ENCODE measurements at places on chromosomes 12 and 14.

GRCh38 chr12:122197612-122197966 lies 5.9 kb upstream of the B3GNT4 start:
- no peak for DNase-seq

DNA sequence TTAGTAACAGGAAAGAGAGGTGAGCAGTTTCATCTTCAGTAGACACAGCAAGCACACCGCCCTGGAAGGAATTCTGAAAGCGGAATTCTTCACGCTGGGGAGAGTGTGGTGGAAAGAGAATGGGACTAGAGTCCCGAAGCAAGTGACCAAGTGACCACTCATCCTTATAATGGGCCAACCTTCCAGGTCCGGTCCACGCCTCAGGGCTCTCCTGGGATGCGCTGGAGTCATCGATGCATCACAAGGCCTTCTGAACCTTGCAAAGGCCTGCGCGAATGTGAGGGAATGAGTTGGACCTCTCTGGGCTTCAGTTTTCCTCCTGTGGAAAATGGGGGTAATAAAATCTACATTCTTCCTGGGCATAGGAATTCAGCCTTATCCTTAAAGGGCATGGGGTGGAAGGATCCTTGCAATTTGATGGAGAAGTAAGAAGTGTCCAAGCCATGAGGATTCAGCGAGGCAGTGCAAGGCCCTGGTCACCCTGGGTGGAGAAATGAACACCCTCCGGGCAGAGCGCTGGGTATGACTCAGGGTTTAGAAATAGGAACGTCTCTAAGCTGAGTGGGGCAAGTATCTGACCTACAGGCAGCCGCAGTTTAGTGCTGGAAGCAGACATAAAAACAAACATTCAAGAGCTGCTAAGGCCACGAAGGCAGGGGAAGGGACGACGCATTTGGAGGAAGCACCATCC lies 97.7 kb downstream of the SETD3 start:
- no peak for DNase-seq

GRCh38 chr12:92136965-92137721 lies 8.5 kb downstream of the BTG1 start:
- peak; percentile 50 for DNase-seq

DNA sequence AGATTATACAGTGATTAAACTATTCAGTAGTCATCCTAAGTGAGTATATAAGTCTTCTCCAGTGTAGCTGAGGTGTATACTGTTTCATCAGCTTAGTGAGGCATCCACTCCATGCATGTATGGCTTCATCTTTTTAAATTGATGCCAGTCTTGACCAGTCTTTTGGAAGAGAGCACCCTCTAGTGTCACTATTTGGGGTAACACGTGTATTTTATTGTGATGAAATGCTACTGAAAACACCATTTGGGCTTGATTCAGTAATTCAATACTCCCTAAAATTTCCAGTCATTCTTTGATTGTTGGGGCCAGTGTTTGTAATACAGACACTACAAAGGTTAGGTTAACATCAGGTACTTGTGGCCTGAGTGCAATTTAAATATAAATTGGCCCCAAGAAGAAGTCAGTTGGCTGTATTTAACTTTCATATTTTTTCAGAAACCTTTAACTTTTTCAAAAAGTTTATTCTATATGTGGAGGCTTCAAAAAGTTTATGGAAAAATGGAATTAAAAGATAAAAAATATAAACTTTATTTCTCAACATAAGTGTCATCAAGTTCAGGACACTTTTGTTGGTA lies 35.3 kb downstream of the MIPOL1 start:
- no peak for DNase-seq

- no peak for DNase-seq
Measured at GRCh38 chr12:26029736-26030022, 71.2 kb downstream of the RASSF8 start.

DNA sequence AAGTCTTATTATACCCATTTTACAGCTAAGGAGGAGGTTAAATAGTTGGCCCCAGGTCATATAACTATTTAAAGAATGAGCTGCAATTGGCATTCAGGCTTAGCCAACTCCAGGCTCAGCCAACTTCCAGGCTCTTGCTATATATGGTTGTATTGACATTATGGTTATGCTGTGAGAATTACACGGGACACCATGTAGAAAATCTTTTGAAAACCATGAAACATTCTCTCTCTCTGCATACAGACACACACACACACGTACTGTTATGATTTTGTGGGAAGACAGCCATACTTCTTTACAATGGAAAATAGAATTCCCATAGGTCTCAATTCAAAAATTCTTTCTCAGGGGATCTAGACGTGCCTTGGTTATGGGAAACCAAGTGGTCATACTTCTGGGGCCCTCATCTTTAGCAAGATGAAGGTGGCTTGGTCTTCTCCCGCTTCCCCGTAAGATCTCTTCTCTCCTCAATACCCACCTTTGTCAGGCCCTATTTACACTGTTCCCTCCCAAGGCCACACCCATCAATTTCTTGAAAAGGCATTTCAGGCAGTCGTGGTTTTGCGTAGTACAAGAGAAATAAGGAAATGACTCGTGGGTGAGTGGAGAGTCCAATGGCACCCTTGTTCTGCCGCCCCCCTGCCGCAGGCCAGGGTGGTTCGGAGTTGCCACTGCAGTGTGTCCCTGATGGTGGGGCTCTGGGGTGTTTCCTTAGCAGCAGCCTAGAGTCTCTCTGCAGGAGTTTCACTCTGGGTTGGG lies 10.0 kb upstream of the GPRC5A start:
- DNase-seq: no peak

GRCh38 chr12:115916910-115917668 lies 360.4 kb downstream of the MED13L start:
- DNase-seq: peak; percentile 61

DNA sequence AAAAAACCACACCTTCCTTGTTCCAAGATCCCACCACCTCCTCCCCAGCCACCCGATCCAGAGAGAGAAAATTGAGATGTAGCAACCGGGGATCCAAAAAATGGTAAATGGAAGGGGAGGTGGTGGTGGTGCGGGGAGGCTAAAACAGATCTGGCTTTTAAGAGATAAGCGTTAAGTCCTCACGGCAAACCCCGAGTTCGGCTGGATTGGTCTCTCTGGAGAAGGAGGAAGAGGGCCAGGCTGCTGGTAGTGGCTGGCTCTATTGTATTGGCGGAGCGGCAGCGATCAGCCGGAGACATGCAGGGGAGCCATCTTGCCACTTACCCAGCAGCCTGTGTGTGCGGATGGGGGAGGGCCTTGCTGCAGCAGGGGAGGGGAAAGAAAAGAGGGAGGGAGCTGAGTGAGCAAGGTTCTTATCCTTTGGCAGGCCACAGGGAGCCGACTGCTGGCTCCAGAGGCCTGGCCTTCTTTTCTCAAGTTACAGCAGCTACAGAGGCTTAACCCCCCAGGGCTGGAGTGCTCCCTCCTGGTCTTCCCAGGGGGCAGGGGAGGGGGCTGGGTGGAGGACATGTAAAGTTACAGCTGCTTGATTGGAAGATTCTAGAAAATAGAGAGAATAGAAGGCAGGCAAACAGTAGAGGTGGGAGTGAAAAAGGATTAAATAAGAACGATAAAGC lies 14.1 kb upstream of the CDH24 start:
- peak; percentile 73 for DNase-seq

DNA sequence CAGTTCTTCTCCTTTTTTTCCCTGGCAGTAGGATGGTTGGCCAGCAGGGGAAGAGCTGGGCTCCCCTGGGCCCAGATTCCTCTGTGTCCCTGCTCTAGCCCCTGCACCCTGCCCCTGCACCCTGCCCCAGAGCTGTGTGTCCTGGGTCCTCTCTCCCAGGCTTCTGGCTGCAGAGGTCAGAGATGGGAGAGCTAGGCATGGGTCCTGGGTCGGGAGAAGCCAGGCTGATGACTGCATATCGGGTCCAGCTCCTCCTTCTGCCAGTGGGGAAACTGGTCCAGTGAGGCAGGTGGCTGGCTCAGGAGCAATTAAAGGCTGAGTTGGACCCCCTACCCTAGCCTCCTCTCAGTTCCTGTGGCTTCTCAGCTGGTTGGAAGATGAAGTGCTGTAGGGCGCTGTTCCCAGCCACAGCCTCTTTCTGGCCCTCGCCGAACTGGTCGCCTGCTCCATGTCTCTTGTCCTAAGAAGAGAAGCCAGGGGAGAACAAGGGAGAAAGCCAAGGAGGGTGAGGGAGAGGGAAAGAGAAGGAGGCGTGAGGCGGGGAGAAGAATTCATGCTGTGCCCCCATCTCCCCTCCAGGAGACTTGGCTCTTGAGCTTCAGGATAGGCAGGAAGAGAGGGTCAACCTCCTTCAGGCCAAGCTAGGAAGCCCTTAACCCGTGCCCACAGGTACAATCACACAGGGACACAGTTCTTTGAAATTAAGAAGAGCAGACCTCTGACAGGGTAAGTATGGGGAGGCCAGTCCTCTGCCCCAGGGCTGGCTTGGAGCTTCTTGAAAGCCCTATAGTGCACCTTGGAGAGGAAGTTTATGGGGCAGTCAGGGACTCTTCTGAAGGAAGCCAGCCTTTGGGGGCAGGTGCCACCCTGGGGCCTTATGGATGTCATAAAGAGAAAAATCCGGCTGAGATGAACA lies 9.5 kb downstream of the VASH1 start:
- DNase-seq: no peak

DNA sequence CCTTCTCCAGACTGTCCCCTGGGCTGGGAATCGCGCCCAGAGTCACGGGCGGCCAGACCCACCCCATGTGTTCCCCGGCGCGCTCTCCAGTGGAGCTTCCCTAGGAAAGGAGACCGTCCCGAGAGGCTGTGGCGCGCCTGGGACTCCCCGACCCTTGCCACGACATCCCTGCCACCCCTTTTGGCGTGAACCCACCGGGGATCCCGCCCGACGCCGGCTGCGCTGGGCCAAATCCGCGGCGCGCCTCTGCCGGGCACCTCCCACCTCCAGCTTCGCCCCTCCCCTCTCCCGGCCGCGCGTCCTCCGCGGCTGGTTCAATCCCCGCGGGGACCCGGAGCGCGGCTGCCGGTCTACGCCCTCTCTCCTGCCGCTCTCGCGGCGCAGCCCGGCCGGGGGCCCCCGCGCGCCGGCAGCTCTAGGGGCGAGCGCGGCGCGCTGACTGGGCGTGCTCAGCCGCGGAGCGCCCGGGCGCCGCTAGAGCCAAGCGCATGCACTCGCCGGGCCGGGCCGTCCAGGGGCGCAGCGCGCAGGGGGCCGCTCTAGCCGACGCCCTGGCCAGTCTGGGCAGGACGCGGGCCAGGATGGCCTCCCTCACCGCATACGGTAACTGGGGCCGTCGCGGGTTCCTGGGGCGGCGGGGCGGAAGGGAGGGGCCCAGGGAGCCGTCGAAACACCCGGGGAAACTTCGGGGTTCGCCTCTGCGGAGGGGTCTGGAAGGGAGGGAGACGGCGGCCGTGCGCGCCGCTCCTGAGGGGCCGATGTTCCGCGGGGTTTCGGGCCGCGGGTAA lies 77.4 kb upstream of the ANO4 start:
- DNase-seq: no peak

DNA sequence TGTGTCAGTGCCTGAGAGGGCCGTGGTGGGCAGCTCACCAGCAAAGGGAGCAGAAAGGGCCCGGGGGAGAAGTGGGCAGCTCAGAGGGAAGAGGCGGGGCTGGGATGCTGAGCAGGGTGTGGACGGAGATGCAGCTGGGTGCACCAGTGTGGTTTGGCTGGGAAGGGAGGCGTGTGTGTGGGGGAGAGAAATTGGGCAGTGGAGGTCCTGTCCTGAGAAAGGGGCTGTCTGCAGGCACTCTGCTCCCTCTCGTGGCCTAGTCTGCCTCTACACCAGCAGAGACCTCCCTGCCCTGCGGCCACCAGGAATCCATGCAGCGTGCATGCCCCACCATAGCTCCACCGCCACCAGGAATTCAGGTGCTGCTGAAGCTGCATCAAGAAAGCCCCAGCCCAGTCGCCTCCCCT lies 6.4 kb downstream of the TMEM121 start:
- no peak for DNase-seq

DNA sequence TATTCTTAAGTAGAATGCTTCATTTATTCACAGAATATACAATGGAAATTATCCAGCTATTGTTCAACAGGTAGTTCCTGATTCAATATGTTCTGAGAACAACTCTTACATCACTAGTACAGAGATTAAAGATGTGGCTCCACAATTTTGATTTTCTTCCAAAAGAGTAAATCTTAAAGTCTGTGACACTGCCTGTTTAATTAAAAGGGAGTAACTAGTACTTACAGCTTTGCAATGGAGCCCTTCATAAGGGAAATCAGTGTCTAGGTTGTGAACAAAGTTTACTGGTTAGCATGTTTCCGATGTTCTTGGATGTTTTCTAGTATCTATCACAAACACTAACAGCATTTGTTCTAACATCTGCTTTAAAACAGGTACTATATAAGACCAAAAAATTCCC lies 30.8 kb downstream of the MIA2 start:
- no peak for DNase-seq

GRCh38 chr12:19885093-19885812 lies 446.0 kb downstream of the AEBP2 start:
- no peak for DNase-seq

GRCh38 chr14:92501891-92502351 lies 11.7 kb upstream of the RIN3 start:
- DNase-seq: no peak

DNA sequence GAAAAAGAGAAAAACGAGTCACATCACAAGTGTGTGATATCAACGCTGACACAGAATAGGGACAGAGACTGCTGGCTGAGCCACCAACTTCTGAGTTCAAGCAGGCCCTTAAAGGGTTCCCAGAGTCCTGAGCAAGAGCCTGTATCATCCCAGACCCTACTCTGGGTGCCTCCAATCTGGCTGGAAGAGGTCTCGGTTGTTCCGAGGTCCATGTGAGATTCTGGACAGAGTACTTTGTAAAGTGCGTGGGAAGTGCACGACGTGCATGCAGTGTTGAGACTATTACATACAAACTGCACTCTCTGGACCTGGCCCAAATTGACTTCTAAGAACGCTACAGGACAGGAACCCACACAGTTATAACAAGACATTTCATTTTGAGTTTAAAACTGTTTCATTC lies 40.6 kb downstream of the MOK start:
- DNase-seq: no peak

DNA sequence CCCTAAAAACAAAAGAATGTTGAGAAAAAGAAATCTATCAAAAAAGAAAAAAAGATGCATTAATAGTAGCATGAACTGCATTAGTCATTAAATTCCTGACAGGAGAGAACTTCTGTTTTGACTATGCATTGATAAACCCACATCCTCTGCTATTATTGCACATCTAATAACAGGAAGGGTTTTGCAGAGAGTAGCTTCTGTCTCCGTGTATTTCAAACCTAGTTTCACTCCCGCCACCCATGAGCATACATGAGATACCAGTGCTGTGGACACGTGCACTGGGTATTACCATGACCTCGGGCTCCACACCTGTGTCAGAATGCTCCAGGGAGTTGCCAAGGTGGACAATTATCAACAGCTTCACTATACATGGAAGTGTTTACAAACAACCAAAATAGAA lies 449.1 kb upstream of the SOX5 start:
- no peak for DNase-seq

DNA sequence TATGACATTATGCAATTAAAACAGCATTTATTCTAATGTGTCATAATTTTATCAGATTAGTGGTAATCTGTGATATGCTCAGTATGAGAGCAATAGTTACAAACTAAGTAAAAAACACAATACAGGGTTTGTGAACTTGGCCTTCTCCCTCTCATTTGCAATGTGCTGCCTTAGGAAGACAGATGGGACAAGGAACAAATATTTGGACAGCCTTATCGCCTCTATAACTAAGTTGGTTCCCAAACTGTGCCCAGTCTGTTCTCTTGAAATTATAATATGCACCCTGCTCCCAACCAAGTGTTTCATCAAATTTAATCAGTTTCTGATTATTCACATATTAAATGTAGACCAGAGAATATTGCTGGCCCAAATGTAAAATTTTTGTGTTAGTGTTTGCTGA lies 22.7 kb downstream of the MGST1 start:
- no peak for DNase-seq

GRCh38 chr12:89721291-89721987 lies 12.8 kb upstream of the ATP2B1 start:
- no peak for DNase-seq

GRCh38 chr12:22286569-22286968 lies 47.9 kb downstream of the ST8SIA1 start:
- DNase-seq: no peak
